ENCODE measurements at places on chromosomes 1 and 21.

GRCh38 chr1:89719502-89720306 lies 86.8 kb downstream of the LRRC8C start:
- no peak for DNase-seq

- DNase-seq, result no peak
These were observed 9.9 kb upstream of the KLHDC7A start for GRCh38 chr1:18470671-18471355.

DNA sequence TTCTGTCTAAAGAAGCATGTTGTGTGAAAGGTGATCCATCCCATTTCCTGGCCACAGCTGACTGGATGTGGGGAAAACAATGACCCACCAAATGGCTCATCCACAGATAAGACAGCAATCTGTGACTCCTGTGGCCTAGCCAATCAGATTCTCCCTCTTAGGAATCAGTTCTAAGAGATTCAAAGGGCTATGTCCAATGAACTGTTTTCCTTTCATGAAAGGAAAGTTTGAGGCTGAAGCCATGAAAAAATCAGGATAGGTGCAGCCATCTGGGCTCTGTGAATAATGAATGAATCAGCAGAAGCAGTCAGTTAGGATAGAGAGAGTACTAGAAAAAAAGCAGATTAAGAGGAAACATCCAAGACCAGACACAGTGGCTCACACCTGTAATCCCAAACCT lies 164.7 kb downstream of the NRIP1 start:
- no peak for DNase-seq

DNA sequence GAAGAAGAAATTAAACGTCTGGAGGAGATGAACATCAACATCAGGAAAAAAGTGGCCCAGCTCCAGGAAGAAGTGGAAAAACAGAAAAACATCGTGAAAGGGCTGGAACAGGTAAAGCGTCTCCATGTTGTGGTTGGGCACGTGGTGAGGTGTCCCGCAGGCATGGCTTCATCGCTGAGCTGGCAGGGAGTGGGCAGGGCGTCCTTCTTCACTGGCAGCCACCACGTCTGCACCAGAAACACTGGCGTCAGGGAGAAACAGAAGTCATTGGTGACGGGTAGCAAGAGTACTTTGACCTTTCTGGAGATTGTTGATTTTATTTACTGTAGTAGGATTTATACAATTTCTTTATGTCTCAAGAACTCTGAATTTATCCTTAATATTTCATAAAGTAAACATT lies 59.0 kb upstream of the DIP2A start:
- DNase-seq, result no peak

- no peak for DNase-seq
These were observed 17.3 kb downstream of the C8B start for GRCh38 chr1:56948403-56949023.

DNA sequence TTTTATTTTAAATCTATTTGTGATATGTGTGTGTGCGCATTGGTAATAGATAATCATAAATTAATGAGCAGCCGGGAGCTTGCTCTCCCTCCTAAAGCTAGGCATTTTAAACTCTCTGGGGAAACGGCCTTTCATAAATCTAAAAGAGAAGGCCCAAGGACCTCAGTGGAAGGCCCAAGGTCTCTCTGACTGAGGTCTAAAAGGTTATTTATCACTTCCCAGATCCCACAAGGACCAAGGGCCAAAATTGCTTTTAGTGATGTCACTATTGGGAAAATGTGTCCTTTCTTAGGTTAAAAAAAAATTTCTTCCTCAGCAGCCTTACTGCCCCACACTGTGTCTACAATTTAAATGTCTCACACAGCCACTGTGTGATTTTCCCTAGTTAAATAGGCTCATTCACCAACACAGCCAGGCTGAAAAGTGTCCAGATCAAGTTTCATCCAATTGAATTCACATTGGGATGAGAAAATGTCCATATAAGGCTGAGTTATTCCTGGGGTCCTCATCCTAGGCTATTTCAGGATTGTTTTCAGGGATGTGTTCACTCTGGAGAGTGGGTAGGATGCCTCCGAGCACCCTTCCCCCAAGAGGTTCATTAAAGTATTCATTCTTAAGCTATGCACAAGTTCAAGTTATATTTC lies 46.1 kb downstream of the SLC44A3 start:
- no peak for DNase-seq

- no peak for DNase-seq
These were observed 19.8 kb downstream of the CNN3 start for GRCh38 chr1:94907136-94907535.
